ENCODE measurements at places on chromosomes 2 and 18. TPM values are rescaled to one million over a fixed set of nuclear protein-coding genes. Genes with fewer than 3 reads are reported as not detected.

Gene SLC8A1
- 1.9 TPM for total RNA-seq

DNA sequence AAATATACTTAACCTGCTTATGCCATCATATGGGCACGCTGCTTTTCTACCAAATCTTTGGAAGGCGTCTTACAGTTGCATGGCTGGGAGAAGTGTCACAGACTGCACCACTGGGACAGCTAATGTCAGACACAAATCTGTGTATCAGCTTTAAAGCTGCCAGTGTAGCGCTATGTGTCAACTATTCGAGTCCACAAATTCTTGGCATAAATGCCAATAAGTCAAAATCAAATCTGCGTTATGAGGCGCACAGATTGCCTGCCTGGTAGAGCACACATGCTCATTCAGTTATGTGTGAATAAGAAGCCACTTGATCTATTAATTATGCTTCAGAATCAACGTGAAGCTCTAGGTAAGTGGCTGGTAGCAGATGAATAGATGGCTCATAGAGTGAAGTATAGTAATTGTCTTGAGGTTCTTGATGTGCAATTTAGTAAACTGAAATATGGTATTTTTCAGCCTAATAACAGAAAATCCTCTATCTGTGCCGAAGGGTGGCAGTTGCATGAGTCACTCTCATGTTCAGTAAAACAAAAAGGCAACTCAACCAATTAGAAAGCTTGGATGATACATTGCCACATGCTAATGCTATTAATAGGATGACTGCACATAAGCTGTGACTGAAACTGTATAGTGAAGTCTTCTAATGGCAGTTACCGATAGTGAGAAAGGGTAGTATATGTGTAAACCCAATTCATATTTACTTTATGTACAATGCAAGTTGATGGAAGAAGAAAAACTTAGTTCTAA lies 52.0 kb downstream of the DCC start:
- no peaks in the 10 kb centered on the region for H3K27me3 ChIP-seq
- H3K36me3 ChIP-seq, result no peaks in the 10 kb centered on the region
- H3K4me3 ChIP-seq, result no peak overlapping the region
- DNase-seq, result no peak

DNA sequence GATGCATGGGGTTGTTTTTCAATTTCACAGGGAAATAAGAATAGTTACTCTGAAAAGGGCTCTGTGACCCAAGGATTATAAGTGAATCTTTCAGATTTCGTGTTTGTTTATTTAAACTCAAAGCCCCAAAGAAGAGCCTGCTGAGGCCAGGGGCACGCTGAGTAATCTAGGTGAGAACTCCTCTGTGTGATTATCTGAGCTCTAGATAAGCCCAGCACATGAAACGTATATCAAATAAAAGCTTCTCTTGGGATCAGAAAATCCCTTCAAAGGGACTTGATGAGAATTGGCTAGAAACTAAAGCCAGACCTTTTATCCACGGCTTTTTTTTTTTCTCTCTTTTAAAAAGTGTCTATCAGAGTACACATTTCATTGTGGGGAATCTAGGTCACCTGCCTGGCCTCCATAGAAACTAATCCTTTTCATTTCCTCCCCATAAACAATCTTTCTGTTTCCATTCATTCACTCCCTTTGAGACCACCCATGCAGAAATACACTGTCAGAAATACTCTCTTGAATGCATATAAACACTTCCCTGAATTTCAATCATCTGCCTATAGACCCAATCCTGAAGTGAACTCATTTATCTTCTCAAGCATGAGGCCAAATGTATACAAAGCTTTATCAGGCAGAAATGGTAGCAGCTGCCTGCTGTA lies 137.4 kb downstream of the RIT2 start:
- H3K4me3 ChIP-seq, result no peak overlapping the region
- no peaks in the 10 kb centered on the region for H3K36me3 ChIP-seq
- H3K27ac ChIP-seq, result no peak overlapping the region

- H3K27me3 ChIP-seq, result peaks cover 5% of the 10 kb centered on the region
- DNase-seq, result no peak
- no peak overlapping the region for H3K4me3 ChIP-seq
- H3K27ac ChIP-seq, result no peak overlapping the region
- H3K4me1 ChIP-seq, result no peaks in the 10 kb centered on the region
Observed at GRCh38 chr2:130307850-130308249, 34.8 kb upstream of the IMP4 start.

- H3K36me3 ChIP-seq, result peaks cover 50% of the 10 kb centered on the region
- H3K27ac ChIP-seq, result peak overlapping the region; percentile 98
- H3K4me1 ChIP-seq, result peaks cover 43% of the 10 kb centered on the region
- H3K27me3 ChIP-seq, result no peaks in the 10 kb centered on the region
Observed at GRCh38 chr2:43222475-43223309, 3.7 kb downstream of the ZFP36L2 start.

GRCh38 chr2:64201151-64201550 lies 56.9 kb upstream of the PELI1 start:
- peaks cover 2% of the 10 kb centered on the region for H3K27me3 ChIP-seq
- DNase-seq, result no peak
- H3K27ac ChIP-seq, result peak overlapping the region; percentile 23
- H3K4me3 ChIP-seq, result no peak overlapping the region
- H3K4me1 ChIP-seq, result peaks cover 59% of the 10 kb centered on the region

DNA sequence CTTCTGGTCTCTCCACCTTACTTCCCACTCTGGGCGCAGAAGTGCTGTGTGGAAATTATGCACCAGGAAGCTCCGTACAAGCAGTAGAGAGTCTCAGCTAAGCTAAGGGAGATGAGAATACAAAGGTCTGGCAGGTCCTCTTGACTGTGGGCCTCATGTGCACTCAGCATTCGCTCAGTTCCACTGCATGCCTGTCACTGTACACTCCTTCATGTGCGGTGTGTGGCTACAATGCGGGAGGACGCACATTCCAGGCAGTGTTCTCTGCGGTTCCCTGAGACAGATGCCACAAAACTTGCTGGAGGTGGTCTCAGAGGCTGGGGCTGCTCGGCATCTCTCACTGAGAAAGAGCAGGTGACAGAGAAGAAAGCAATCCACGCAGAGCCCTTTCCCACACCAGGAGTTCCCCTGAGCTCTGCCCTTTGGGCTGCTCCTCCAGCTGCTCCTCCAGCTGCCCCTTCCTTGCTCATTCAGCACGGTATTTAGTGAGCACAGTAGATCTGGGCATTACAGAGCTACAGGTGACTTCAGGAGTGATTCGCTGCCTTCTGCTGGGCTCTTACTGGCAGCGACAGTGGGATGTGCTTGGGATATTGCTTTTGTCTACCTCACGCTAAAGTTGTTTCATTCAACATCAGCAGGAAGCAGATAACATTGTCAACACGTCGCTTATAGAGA lies 176.6 kb downstream of the SH3RF3 start:
- H3K4me3 ChIP-seq, result no peak overlapping the region
- no peak overlapping the region for H3K27ac ChIP-seq
- no peaks in the 10 kb centered on the region for H3K27me3 ChIP-seq
- no peaks in the 10 kb centered on the region for H3K36me3 ChIP-seq
